ENCODE measurements at places on chromosomes 5 and 9.

DNA sequence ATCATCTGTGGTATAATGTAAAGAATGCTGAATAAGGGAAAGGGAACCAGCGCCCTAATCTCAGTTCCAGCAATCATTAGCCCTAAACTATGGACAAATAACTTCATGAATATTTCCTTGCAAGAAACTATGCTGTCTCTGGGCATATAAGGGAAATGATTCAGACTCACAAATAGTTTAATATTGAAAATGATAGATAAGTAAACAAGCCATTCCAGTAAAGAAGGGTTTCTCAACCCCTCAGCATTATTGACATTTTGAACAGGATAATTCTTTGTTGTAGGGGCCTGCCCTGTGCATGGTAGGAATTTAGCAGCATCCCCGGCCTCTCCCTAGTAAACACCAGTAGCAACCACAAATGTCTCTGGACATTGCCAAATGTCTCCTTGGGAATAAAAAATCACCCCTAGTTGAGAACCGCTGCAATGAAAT is 23.8 kb downstream of the C5 start:
- DNase-seq, result no peak

DNA sequence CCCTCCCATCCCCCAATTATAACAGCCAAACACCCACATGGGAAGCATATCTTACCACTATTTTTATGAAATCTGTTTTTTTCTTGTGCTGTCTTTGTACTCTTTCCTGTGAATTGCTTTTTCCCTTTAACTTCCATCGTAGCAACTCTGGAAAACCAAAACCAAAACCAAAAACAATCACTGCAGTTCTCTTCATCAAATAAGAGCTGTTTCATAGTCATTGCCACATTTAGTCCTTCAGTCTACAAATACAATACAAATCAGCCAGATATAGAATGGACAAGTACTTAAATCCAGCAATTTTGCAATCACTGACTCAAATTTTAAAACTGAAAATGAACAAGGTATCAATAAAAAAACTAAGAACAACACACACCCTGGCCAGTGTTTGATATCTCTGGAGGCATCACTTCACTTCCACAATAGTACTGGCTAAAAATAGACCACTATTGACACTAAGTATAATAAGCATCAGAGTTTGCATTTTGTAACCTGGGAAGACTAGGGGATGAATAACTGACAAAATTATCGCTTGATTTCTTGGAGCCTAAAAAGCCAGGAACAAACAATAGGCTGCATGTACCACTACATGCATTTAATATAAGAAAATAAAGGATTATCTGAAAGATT is 5.4 kb downstream of the PUM3 start:
- no peak for DNase-seq

DNA sequence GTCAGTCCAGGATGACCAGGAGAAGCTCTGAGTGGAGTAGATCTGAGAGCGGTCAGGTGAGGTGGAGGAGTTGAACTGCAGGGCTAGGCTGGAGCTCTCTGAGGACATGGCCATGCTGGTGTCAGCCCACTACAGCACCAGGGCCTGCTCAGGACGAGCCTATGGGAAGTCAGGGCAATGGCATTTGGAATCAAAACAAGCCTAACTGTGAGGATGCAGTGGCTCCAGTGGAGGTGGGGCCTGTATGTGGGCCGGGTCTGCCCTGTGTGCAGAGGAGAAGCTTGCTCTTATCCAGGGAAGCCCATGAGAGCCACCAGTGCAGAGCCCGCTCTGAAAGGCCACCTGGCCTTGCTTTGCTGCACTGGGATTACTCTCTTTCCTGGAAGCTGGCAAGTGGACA is 11.1 kb downstream of the CXCL14 start:
- no peak for DNase-seq

GRCh38 chr5:143693651-143694252 is 118.2 kb upstream of the HMHB1 start:
- no peak for DNase-seq

- DNase-seq, result no peak
Measured at GRCh38 chr9:7180247-7180646, 422.5 kb downstream of the KDM4C start.

GRCh38 chr9:2634153-2634552 is 12.6 kb downstream of the VLDLR start:
- DNase-seq, result no peak

DNA sequence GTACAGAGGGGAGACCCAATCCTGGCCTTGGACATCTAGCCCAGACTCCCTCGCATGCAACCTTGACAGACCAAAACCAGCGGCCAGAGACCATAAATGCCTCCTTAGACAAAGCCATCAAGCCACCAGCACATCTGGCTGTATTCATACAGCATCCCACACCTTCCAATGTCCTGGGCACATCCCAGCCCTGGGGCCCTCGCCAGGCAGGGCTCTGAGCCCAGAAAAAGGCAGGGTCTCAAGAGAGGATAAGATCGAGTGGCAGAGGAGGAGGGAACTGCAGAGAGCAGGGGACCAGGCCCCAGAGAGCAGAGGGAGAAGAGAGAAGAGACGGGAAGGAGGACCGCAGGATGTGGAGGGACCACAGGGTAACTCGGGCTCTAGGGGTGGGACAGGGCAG is 45.4 kb downstream of the CAMK2A start:
- no peak for DNase-seq

- DNase-seq, result no peak
Measured at GRCh38 chr9:106758911-106759310, 104.1 kb upstream of the ZNF462 start.

- no peak for DNase-seq
Measured at GRCh38 chr5:167709625-167710024, 581.8 kb upstream of the WWC1 start.

DNA sequence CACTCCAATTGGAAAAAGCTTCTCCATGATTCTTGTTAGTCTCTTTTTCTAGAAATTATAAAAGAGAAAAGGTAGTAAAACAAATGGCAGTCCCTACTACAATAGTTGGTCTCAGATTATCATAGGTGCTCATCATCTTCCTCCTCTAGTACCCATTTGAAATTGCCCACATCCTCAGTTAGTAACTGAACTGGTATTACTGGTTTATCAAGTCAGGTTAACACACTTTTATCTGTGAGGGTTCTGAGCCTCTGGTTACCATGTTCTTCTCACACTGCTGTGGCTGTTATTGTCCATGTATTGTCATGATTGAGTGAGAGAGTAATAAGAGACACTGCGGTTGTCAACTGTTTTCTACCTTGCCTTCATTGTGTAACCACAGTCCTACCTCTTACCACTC is 901.7 kb downstream of the TLE1 start:
- DNase-seq, result no peak

DNA sequence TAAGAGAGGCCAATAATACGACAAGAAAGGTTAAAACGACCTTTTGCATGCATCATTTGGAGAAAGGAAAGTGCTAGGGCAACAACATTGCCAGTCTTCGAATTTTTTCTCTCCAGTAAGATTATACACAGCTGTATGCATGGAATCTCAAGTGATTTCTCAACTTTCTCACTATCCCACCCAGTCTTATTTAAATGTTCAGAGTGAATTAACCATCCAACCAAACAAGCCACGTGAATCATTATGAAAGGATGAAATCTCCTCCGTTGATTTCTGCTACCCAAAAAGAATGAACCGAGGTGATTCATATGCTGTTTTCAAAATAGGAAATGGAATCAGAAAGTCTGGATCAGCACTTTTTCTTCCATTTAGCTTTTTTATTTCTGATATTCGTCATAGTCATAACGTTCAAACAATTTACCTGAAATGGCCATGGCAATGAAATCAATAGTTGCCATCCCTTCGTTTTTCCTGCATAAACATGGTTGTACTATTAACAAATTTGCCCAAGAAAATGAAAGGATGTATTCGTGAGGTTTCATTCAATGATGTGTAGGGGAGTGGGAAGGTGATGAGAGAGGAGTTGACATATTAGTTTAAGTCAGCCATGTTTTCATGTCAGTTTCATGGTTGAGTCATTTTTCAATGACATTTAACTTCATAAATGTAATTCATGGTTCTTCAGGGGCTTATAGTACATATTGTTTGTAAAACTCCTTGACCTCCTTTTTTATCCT is 170.9 kb upstream of the WWC1 start:
- no peak for DNase-seq

DNA sequence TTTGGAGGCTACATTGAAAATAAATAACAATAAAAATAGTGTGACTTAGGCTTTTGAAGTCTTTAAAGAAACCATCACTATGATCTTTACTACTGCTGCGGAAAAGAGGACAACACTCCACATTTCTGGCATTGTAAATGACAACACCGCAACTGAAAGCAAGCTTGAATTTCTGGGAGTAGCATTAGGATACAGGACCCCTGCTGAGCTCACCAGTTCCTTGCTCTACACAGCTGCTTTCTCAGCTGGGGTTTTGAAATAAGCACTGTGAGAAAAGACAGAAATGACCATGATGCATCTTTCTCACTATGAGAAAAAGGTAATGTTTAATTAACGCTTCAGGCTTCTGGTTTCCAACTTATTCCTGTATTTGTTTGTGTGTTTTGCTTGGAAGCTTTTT is 168.0 kb downstream of the TAF11L14 start:
- no peak for DNase-seq

GRCh38 chr9:104778802-104779201 is 14.9 kb downstream of the NIPSNAP3B start:
- no peak for DNase-seq

DNA sequence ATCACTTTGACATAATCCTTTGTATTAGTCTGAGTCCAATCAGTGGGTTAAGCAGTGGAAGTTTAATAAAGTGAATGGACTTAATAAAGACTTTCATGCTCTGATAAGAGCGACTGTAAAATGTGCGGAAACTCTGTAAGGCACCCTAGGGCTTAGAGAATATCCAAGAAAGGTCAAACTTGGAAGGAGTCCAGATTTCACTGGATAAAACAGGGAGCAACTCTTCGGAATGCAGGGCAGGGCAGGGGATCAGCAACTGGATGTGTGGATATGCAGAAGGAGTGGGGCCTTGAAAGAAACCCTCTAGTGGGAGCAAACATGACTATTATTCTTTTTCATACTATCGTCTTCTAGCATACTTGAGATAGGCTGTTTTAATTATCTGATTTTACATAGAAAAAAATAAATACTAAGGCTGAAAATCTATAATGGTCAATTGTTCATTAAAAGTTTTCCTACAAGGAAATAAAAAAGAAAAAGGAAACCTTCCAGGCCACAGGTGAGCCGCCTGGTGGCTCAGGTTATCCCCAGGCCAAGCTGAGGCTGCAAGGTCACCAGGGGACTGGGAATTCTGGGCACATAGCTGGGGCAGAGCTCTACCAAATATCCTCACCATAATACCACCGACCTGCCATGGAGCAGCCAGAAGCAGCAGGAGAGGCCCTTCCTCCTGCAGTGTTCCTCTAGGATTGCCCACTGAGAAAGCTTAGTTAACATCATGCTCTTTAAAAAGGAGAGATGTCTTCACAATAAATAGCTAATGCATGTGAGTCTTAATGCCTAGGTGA is 46.3 kb upstream of the CCDC112 start:
- DNase-seq, result no peak

DNA sequence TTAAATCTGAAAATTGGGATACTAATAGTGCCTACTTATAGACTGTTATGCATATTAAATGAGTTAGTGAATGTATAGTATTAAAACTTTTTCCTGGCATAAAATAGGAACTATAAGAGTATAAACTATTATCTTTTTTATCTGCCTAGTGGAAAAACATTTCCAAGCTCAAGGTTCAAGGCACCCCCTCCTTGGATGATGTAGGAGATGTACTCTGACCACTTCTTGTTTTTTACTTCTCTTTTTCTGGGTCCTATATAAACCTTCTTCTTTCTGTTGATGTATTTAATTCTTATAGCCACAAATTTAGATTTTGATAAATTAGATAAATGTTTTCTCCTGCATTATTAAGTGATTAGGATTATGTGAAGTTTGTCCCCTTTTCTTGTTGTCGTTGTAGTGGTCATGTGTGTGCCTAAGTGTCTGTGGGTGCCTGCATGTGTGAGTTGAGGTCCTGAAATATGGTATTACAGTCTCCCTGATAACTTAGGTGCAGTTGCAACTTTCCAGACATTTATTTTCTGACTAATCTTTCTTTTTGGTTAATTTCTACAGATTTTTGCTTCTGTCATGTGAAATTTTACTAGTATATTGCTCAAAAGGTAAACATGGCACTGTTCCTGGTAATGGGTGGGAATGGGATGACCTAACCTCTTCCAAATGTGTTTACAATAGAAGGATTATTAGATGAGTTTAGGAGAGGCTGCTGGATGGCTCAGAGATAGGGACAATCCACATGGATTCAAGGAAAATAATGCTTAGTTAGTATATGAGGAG is 160.8 kb upstream of the CDKN2B start:
- no peak for DNase-seq

DNA sequence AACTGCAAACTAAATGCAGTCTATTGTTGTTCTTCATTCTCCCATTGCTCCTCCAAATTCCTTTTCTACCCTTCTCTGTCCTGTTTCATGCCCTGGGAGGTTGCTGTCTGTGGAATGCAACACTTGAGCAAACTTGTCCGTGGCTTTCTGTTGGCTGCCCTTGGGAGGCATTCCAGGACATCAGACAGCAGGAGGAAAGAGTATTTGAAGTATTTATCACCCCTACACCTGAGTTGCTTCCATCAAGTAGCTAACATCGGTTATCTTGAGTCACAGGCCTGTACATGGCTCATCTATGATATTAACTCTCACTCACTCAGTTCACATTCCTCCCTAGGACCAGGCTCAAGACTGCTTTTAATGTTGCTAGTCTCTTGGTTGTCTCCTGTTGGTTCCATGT is 803.4 kb upstream of the CDH6 start:
- DNase-seq, result no peak
